IPS DF 6.9 (cell line): ENCODE measurements at places on chromosomes 2 and 18.

DNA sequence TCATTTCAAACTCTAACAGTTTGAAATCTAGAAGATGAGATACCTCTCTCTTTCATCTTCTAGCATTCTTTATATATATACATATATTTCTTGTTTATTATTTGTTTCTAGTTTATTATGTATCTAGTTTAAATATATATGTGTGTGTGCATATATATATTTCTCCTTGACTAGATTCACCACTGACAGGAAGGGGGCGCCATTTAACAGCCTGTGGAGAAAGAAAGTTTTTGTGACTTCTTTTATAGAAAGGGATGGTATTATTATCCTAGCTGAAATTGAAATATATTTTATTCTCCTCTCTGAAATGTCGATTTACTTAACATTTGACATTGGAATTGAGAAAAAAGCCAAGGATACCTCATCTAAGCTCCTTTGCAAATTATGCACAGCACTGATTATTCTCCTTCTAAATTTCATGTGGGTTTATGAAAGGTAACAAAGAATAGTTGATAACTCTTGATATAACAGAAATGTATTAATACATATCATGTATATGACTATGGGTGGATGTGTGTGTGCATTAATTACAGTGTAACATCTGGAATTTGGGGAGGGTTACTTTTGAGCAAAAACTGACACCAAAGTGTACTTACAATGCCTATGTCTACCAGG, 160.7 kb upstream of the NT5C1B start:
- DNase-seq, result no peak

DNA sequence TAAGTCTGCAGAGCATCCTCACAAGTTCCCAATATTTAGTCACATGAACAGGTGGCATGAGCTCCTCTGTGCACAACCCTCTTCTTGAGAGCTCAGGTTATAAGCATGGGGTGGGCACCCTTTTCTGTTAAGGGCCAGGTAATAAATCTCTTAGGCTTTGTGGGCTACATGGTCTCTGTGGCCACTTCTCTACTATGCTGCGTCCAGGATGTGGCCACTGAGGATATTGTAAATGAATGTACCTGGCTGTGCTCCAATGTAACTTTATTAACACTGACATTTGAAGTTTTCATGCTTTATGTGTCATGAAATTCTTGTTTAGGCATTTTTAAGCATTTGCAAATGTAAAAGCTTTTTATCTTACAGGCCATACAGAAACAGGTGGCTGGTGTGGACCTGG, 116.8 kb upstream of the ST6GAL2 start:
- DNase-seq, result no peak

GRCh38 chr18:57954935-57955334, 89.1 kb upstream of the NEDD4L start:
- DNase-seq, result no peak

DNA sequence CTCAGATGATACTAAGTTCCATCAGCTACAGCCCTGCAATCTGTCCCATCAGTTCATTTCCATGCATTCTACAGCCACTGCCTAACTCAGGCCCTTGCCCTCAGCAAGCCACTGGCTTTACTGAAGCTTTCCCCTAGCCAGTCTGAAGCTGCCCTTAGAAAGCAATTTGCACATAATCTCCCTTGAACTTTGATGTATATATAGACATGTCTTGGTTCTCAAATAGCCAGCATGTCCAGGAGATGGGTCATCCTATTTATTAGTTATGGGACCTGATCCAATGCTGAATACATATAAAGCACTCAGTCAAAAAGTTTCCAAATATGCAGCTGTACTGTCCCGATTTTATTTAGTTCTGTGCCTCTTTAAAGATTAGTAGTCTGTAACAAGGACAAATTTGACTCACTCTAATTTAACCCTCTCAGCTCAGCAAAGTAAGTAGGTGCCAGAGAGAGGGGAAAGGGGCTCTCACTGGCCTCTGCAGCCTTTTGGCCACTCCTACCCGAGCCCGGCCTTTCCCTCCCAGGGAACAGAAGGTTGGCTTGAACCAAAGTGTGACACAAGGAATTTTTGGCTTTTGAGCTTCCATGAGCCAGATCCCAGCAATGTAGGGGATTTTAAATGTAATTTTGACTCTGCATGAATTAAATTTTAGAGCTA, 70.7 kb downstream of the CCDC93 start:
- no peak for DNase-seq

DNA sequence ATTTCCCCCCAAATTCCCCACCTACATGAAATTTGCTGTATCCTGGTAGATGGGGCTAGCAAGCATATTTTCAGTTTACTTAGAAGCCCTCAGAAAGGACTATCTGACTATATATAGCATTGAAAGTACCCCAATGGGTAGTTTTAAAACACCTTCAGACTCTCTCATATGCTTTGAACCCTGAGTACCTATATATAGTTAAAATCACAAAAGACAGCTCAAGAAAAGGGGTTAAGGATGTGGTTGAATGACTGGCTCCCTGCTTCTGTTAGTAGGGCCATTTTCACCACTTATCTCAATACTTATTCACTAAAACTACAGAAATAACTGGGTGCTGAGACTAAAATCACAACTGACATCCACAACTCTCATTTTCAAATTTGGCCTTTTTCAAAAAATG, 18.5 kb downstream of the WDPCP start:
- DNase-seq, result no peak

GRCh38 chr2:31331156-31331555, 83.4 kb downstream of the XDH start:
- DNase-seq, result no peak

- no peak for DNase-seq
Measured at GRCh38 chr2:37453027-37453426, 108.6 kb downstream of the QPCT start.

- no peak for DNase-seq
Measured at GRCh38 chr2:213042262-213042661, 109.2 kb downstream of the IKZF2 start.

DNA sequence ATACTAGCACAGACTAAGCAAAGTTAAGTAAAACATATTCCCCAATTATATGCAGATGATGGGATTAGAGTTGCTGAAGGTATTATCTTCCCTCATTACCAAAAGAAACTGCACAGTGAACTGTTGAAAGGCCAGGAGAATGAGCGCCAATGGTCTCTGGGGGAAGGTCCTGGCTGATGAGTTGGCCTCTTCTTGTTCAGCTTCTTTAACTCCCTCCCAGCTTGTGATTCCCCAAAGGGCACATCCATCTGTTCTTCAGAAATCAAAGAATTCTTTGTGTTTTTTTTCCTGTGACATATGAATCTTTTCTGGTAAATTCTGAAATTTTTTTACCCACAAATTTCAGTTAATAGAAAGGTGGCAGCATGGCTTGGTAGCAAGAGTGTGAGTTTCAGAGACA, 667.6 kb downstream of the CNTNAP5 start:
- DNase-seq, result no peak

DNA sequence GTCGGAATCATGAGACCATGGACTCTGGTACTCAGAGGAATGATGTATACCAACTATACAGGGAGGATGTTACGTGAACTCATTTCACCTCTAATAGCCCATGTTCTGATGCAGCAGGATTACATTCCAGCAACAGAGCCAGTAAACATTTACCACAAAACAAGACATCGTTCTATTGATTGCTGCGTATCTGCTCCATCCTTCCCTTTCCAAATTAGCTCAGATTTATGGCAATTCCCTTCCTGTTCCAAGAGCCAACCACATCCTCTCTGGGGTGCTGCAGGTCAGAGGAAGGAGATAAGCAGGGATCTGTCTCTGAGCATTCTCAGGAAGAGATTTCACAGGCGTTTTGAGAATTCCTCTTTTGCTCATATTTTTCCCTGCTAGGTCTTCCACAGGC, 98.3 kb downstream of the KLF7 start:
- no peak for DNase-seq

- no peak for DNase-seq
Measured at GRCh38 chr2:118133916-118134315, 45.6 kb downstream of the INSIG2 start.

- no peak for DNase-seq
Measured at GRCh38 chr2:177714704-177715103, 322.1 kb downstream of the AGPS start.

DNA sequence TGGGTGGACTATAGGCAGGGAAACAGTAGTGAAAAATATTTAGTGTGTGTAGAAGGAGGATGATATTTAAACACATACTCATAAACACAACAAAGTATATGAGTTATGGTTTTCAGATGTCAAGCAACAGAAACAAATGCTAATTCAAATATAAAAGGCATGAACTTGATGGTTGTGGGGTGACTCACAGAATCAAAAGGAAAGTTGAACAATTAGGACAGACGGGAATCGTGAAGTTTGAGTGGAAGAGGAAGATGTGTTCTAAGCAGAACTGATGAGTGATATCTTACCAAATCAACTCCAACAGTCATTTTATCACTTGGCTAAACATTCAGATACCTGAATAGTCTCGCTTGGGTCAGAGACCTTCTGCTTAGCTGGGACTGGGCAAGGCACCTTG, 53.6 kb upstream of the ITGA6 start:
- DNase-seq, result no peak
